Astrocyte (in vitro differentiated cells and primary cell): ENCODE measurements at places on chromosomes 12 and 14.
A peak's percentile ranks its signal among the peaks of the same experiment; 100 is the strongest.

- DNase-seq, result peak; percentile 46
Measured at GRCh38 chr12:50050410-50051098, 6.8 kb upstream of the ASIC1 start.

DNA sequence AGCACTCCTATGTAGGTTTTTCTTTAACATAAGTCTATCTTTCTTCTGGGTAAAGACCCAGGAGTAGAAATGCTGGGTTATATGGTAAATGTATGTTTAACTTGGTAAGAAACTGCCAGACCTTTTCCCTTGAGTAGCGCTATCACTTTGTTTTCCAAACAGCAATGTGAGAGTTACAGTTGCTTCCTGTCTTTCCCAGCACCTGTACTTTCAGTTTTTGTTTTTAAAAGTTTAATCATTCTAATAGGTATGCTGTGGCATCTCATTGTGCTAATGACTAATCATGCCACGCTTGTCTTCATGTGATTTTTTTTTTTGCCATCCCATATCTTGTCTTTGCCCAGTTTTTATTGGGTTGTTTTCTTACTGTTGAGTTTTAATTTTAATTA, 28.1 kb downstream of the GIT2 start:
- no peak for DNase-seq

GRCh38 chr12:68477261-68477772, 133.4 kb upstream of the RAP1B start:
- peak; percentile 53 for DNase-seq

DNA sequence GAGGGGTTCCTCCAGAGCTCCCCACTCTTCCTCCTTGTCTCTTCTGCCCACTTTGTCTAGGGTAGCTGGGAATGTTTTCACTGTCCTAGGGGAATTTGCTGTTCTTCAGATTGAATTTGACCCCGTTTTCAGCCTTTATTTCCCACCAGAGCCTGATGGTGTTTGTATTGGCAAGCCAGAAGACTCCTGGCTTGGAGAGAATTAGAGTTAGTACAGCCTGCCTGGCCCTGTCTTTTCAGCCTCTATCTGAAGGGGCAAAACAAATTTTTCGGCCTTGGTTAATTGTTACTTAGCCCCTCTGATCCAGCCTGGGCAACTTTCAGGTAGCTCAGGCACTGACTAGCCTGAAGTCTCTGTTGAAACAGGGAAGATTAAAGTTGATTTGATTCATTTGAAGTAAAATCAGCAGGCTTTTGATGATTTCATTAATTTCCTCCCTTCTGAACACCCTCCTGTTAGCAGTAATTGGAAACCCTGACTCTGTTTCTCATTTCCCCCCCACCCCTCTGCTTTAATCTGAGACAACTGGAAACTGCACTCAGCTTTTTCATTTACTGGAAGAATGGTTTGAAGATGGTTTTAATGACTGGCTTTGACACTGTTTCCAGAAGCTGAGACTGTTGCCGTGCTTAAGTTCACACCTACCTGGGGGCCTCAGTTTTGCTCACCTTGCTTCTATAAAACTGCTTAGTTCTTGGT, 63.3 kb downstream of the SUSD6 start:
- DNase-seq, result no peak

- DNase-seq, result no peak
Measured at GRCh38 chr14:81033698-81034240, 78.3 kb downstream of the TSHR start.

DNA sequence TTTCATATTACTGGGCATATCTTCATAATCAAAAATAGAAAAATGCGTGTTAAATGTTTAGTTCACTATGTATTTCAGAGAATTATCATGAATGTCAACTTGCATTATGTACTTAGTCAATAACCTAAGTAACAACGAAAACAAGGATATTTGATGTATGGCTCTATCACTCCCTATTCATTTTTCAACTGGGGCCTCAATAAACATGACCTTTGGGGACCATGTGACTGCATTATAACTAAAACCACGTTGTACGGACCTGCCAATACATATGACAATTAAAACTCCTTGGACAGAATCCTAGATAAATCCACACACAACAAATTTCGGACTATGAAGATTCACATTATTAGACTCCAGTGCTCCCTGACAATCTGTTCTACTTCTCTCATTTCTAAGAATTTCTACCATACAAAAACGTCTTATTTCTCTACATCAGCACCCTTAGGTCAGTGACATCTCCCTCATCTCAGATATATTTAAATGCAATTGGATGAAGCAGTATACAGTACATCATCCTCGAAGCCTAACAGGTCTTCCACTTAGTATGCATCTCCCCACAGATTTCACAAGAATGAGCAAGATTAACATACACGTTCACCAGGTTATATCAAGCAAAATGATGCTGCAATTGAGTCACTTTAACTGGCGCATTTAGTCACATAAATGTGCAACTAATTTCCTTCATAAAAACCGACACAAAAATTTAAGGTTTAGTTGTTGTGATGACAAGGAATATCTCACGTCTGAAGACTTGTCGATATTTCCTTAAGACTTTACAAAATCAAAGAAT, 1.5 kb downstream of the UBE2N start:
- DNase-seq, result peak; percentile 19

DNA sequence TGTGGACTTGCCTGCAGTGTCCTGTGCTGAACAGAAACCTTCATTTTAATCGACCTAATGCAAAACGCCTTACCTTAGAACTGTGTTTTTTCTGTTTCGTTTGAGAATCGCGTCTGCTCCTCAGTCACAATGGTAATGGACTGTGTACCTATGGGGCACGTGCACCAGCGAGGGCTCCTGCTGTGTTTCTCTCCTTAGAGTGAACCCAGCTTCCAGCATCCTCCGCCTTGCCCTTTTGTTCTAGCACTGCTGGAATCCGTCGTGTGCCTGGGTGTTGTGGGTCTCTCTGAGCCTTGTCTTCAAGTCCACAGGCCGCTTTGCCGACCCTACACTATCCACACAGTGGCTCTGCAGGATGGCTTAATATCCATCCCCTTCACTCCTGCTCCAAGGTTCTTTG, 3.6 kb downstream of the AMN start:
- no peak for DNase-seq

GRCh38 chr14:68668028-68668427, 124.8 kb downstream of the ZFP36L1 start:
- no peak for DNase-seq

- DNase-seq, result no peak
Measured at GRCh38 chr14:57169901-57170300, 98.8 kb downstream of the EXOC5 start.

- no peak for DNase-seq
Measured at GRCh38 chr14:90341784-90342183, 10.0 kb upstream of the NRDE2 start.

- no peak for DNase-seq
Measured at GRCh38 chr14:48628870-48629269, 953.5 kb upstream of the MDGA2 start.

DNA sequence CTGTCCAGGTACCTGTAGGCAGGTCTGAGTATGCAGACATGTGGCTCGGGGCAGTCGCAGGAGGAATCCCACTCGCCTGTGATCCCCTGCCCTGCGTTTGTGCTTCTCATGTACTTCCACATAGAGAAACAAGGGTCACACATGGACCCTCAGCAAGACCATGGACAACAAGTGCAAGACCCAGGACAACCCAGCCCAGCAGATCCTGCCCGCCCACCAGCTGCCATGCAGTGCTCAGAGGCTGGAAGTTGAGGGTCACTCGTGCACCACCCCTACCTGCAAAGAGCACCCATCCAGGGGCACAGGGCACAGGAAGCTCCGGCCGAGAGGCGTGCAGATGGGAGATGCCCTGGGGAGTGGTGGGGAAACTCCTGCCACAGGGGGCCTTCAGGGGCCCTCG, 67.5 kb upstream of the C14orf180 start:
- DNase-seq, result no peak

DNA sequence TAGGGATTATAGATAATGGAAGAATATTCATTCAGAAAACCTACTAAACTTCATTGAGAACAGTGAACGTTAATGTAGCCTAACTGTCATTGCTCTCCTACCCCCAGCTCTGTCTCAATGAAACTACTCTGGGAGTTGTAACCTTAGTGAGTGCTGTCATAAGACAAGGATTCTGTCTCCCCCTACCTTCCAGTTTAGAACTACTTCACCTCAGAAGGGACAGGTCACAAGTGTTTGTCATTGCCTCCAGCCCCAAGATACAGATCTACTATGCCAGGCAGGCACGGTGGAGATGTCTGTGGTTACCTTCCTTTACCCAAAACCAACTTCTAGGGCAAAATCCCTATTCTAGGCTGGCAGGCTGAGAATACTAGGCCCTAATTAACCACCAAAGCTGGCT, 833.1 kb upstream of the SEL1L start:
- no peak for DNase-seq

DNA sequence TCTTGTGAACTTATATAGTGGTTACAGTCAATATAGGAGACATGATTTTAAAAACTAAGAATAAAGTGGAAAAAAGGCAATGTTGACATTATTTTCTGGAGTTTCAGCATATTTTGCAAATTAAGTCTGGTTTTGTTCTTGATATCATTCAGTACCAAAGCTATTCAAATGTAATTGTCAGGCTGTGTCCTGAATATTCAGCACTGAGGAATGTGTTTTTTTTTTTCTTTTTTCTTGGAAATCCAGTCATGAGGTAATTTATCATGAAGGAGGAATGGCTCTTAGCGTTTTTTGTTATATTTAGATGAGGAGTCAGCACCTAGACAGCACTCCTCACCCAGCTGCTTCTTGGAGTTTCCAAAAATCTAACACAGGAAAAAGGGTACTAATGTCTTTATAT, 225.5 kb downstream of the CCDC91 start:
- DNase-seq, result peak; percentile 93

DNA sequence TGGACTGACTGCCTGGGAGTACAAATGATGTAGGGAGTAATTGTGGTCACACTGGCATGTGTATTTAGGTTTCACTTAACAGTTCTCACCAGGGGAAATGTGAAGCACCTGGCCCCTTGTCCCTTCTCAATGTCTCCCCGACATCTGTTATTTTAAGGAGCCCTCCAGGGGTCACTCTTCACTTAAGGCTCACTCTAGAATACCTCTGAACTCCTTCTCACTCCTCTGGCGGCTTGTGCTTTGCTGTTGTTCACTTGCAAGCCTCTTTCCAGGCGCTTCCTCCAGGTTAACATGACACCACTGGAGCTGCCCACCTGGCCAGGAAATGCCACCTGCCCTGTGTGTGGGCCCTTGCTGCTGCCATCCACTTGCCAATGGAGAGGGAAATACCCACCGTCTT, 56.5 kb upstream of the GZMB start:
- no peak for DNase-seq

DNA sequence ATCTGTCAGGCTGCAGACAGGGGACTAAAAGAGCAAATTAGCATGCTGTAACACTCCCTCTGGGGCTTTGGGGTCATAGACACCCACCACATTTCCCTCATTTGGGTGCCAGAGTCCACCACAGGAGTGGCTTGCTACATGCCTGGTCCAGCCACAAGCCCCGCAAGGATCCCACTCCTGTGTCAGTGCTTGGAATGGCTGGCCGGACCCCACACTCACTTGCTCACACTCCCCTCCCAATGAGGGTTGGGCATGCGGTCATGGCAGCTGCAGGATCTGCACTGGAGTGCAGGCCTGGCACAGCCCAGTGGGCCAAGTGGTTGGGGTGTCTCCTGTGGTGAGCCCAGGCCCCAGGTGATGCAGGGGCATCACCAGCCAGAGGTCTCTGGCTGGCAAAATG, 59.9 kb downstream of the TSPAN19 start:
- DNase-seq, result no peak

GRCh38 chr14:77032844-77033621, 4.5 kb upstream of the IRF2BPL start:
- DNase-seq, result peak; percentile 99

DNA sequence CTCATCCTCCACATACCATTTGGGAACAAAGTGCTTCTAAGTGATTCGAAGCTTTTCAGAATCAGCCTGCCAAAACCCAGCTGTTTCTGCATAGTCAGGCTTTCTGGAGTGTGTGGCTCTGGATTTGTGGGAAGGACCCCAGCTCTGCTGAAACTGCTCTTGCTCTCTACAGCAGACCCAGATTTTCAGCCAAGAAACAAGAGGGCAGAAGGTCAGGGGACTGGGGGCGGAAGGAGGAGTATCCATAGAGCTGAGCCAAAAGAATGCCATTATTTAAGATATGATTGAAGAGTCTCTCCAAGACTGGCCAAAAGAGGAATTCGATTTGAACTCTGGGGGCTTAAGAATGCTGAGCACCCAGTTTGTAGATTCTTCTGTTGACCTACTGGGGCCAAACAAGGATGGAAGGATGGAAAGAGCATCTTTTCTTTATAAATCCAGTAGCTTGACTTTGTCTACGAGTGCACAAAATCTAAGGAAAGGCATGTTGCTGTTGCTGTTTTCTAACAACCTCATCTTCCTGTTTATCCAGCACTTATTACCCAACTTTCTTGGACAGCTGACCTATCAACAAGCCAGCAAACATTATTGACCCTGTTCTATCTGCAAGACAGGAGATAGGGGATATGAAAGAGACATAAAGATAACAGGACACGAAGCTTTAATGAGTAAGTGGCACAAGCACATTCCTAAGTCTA, 29.2 kb downstream of the FBLN5 start:
- DNase-seq, result no peak

GRCh38 chr14:22884076-22884737, 1.2 kb downstream of the REM2 start:
- DNase-seq, result no peak

- peak; percentile 52 for DNase-seq
Measured at GRCh38 chr12:84696908-84697540, 215.6 kb downstream of the SLC6A15 start.

DNA sequence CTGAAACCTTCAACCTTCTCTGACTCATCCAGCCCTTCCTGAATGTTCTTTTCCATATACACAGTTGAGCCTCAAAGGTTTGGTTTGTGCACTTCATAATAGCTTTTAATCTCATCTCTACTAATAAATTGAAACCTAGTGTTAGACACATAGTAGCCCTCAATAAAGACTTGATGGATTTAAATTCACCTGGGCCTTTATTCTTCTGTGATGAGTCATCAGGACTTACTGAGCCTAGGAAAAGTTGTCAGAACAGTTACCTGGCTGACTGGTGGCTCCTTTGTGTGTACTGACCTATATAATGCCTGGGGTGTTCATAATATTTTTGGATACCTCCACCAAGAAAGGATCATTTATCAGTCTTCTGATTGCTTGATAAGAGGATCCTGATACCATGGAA, 86.4 kb upstream of the NTF3 start:
- no peak for DNase-seq

DNA sequence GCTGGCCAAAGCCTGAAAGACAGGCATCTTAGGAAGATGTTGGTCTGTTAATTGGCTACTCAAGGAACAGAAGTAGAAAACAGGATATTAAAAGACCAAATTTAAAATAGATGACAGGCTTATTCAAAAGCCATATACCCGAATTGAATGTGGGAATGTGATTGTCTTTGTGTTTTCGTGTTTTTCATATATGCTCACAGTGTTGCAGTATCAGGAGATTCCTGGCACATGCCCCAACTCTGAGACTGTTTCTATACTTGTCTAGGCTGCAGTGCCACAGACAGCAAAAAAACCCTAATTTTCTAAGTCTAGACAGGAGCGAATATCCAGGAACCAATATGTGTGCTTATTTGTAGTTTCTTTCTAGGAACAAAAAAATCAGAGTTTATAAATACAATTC, 57.4 kb upstream of the KRR1 start:
- no peak for DNase-seq
